ENCODE measurements at places on chromosomes 6 and 20. TPM values are rescaled to one million over a fixed set of nuclear protein-coding genes. Genes with fewer than 3 reads are reported as not detected.

CDSN gene
- total RNA-seq: not detected

ID4 gene
- total RNA-seq: 3.1 TPM

TAGAP gene
- total RNA-seq: not detected

OR2B6 gene
- total RNA-seq: not detected

GPR6 gene
- not detected for total RNA-seq

MRPS26 gene
- total RNA-seq: 63.8 TPM

PNPLA1 gene
- total RNA-seq: not detected

PAX1 gene
- total RNA-seq: not detected

DNA sequence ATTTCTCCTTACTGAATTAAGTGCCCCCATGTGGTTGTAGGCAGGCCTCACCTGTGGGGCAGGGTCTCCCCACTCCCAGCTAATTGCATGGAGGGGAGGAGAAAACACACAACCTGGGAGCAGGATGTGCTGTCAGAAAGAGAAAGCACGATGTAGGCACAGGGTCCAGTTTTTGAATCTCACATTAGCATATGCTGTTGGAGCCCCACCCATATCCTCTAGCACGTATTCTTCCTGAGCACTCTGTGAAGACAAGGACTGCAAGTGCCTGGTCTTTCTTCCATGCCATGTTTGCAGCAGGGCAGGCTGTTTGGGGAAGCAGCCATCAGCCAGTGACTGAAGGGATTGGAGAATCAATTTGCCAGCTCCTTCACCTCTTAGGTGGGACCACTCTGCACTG, 108.2 kb downstream of the CFAP61 start:
- DNase-seq: no peak

GRCh38 chr20:62753626-62754025, 42.6 kb upstream of the MRGBP start:
- no peak for DNase-seq

DNA sequence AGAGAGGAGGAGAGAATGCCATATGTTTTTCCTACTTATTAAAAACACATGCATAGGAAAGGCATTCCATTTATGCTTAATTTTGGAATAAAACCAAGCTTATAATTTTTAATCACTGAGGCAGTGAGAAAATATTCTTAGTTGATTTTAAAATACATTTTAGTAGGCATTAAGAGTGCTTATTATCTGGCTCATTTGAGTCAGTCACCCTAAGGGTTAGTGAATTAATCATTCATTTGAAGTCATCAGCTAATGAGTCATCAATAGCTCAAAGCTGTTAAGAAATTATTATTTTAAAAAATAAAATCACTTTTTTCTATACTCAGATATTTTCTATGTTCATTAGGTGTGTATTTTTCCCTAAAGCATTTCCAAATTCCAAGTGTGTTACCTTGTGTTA, 81.6 kb downstream of the TMEM200A start:
- no peak for DNase-seq

- DNase-seq: peak; percentile 18
Measured at GRCh38 chr20:4607287-4607713, 114.4 kb upstream of the PRND start.

DNA sequence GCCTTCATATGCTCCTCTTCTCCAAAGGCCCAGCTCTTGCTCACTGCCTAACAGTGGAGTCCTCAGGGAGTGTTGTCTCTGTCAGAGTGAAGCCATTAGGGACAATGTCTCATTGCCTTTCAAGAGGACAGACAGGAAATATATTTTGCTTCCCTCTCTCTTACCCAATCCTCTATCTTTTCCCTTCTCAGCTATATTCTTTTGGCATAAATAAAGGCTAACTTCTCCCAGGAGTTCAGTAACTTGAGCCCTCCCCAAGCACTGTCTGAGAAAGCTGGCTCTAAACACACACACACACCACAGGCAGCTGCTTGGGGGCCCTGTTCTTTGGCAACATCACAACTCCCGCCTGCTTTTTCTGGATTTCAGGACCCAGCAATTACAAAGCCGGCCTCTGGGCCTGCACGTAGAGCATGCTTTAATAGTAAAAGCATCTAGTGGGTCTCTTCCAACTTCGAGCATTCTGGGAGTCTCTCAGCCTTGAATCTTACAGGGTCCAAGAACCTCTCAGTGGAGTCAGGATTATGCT, 34.7 kb upstream of the LAMA4 start:
- peak; percentile 83 for DNase-seq

DNA sequence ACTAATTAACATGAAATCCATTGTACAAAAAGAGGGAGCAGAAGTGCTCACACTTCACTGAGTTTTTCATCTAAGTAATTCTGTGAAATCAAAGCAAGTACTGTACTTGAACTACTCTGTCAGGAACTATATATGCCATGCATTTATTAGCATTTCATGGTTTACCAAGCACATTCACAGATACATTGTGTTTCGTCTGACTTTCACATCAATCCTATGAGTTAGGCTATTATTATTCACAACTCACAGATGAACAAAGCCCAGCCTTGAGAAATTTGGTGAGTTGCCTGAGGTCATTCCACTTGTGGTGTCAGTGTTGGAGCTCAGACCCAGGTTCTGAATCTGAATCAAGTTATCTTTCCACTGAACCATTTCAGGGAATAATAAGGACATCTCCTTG, 33.7 kb upstream of the TENT5A start:
- no peak for DNase-seq

DNA sequence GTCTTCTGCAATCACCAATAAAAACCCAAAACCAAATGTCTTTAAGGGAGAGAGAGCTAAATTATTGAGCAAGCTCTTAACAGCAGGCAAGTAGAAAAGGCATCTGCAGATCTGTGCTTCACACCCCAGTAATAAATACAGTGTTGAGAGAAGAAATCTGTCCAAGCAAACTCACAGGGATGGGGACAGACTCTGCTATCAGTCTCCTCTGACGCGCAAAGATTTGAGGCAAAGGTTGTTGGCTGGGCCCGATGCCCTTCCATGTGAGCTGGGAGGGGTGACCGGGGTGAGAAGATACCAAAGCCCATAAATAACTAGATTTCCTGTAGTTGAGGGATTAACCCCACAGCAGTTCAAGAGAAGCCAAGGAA, 315.2 kb upstream of the SOX4 start:
- no peak for DNase-seq

GRCh38 chr6:73085443-73085871, 139.8 kb downstream of the KHDC1L start:
- DNase-seq: no peak

DNA sequence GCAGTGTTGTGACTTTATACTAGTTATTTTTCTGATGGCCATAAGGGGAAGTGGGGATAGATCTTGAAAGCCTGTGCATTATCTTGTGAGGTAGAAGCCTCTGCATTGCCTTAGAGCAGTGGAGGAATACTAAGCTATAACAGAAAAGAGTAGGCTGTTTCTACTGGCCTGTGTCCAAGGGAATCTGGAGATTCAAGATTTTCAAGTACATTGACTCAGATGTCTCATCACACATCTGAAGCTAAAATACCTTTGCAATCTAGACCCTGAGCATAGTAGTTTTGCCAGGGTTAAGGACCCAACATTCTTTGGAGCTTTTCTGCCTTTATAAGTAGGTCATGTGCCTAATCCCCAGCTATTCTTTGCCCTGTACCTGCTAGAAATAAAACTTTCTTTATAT, 272.3 kb downstream of the TENT5A start:
- no peak for DNase-seq

DNA sequence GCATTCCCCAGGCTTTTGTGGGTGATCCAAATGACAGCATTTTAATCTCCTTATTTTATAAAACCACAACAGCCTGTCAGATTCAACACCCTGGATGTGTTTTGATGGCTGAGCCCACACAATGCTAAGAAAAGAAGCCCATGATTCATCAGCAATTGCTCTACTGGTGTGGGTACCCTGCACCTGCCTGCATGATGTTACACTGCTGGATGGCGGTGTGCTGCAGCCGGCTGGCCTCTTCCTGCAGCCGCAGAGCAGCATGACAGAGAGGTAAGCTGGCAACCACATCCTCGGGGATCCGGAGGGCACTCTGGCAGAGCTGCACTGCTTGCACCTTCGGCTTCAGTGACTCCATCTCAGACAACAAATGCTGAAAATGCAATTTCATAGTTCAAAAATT, 327.5 kb downstream of the SYNE1 start:
- DNase-seq: no peak

GRCh38 chr6:75368151-75368779, 83.7 kb upstream of the TMEM30A start:
- no peak for DNase-seq

- DNase-seq: no peak
Measured at GRCh38 chr6:21359926-21360325, 233.6 kb upstream of the SOX4 start.

DNA sequence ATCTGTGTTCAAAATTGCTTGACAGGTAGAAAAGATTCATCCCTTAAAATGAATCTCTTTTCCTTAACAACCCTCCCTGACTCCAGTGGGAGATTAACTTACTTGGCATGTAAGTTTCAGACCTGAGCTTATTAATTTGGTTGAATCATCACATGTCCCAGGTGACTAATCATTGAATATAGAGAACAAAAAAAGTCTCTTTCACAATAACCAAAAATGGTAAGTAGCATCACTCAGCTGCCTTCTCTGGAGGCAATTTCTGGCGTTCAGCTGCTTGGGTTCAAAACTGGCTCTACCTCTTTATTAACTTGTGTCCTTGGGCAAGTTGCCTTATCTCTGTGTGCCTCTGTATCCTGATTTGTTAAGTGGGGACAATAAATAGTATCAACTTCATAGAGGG, 2.9 kb downstream of the C6orf141 start:
- no peak for DNase-seq

DNA sequence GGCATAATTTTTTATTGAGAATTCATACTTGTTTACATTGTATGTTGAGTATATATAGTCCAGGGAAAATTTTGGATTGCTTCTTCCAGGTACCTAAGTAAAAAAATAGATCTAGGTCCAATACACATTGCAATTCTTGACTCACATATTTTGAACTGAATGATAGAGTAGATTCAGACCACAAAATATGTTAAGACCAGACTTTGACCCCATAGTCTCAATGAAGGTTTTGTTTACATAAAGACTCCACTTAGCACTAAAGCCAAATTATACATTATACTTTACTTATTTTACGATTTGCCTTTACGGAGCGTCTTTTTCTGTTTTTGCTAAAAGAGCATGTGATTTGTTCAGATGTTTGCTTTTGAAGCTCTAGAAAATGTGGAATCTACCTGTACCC, 144.1 kb upstream of the PTCHD4 start:
- DNase-seq: no peak

DNA sequence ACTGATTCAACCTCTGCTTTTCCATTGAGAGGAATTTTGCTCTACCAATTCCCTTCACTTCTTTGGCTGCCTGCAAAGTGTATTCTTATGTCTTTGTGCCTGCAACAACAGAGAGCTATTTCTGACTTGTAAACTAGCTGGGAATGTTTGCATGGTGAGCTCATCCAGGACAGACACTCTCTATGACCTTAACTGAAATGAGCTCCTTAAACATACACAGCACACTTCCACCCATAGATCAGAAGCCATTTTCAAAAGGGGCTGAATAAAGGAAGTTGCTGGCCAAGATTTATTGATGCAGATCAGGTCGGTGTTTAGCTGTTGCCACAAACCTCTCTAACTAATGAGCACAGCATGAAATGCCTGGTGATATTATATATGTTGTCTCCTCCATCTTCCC, 377.7 kb downstream of the BTBD9 start:
- DNase-seq: peak; percentile 62

DNA sequence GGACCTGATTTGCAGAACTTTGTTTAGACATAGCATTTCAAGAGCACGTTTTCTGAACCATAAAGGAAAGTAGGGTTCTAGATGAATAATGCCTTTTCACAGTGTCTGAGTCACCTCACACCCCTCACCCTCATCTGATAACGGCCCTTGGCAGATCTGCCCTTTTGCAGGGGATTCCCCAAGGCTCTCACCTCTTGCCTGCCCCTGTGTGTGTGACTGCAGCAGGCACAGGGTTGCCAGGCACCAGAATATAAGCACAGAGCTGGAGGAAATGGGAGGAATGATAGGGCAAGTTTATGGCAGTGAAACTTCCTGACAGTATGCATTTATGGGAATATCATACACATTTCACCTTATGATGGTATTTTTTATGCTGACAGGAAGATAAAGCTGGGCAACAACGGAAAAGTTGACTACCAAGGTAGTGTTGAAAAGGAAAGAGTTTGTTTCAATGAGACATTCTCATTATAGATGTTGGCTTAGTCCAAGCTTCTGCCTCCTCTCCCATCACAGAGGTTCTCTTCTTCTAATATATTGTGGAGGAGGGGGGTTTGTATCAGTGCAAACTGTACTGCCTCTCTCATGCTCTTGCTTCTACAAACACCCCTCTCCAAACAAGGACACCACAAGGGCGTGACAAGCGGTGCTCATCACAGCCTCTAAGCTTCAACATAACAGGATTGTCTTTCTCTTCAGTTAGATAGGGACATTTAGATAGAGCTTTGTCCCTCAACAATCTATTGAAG, 101.5 kb upstream of the BACH2 start:
- DNase-seq: no peak

DNA sequence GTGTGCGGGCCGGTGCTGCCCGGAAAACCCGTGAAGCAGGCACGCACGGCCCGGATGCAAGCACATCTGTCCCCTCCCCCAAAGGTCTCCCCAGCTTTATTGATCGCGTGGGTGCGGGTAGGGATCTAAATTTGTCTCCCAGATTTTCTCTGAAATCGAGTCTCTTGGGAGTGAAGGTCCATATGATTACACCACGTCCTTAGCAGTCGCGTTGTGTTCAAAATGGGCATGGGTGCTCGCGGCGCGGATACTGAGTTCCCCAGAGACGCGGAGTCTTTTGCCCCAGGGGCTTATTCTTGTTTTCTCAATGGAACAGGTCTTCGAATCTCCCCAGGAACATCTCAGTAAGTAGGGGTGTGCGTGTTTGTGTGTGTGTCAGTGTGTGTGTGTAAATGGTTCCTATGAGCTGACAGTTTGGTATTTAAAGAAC, 2.8 kb upstream of the ZNF292 start:
- no peak for DNase-seq

DNA sequence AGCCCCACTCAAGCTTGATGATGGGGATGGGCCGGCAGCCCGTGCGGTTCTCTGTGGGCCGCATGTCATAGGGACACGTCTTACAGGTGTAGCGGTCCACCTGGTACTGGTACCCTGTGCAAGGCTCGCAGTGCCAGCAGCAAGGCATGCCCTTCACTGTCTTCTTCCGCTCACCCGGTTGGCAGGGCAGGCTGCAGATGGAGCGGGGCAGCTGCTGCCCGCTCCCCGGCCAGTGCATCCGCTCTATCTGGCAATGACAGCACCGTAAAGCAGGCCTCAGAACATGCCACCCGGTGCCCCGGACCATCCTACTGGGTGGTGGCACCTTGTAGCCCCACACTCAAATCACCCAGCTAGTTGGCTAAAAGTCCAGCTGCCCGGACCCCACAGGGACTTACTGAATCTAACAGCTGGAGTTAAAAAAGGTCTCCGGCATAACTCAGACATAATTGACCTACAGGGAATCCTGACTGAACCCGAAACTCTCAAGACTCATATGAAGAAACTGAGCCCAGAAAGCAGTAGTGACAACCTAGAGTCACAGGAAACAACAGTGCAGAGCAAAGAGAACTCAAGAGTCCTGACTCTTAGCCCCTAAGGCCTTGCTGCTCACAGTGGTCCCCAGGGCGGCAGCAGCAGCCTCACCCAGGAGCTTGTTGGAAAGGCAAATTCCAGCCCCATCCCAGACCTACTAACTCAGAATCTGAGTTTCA, 109.4 kb downstream of the GRM4 start:
- no peak for DNase-seq

- no peak for DNase-seq
Measured at GRCh38 chr20:18988701-18989100, 175.1 kb downstream of the SCP2D1 start.

GRCh38 chr6:110950440-110950839, 8.1 kb upstream of the GTF3C6 start:
- DNase-seq: no peak

GRCh38 chr6:38646166-38646878, 6.6 kb upstream of the BTBD9 start:
- no peak for DNase-seq

Data from MG63 (cell line).